ENCODE measurements at places on chromosomes 2 and 18.

DNA sequence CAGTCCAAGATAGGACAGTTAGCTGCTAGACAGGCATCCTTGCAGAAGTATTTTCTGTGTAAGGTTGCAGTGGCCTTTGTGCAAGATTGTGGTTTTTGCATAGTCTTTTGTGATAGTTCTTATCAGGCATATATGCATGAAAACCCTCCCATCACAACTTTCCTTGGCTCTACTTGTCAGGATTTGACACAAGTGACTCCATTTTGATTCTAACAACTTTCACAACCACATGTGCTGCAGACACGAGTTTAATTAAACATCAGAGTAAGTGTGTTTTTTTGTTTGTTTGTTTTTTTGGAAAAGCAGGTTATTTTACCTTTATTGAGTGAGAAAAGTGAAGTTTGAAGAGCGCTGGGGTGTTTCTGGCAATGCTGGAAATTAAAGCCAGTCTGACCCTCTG is 902.0 kb upstream of the GCFC2 start:
- DNase-seq, result no peak

- DNase-seq, result no peak
Observed at GRCh38 chr18:13551841-13552733, 174.3 kb downstream of the FAM210A start.

DNA sequence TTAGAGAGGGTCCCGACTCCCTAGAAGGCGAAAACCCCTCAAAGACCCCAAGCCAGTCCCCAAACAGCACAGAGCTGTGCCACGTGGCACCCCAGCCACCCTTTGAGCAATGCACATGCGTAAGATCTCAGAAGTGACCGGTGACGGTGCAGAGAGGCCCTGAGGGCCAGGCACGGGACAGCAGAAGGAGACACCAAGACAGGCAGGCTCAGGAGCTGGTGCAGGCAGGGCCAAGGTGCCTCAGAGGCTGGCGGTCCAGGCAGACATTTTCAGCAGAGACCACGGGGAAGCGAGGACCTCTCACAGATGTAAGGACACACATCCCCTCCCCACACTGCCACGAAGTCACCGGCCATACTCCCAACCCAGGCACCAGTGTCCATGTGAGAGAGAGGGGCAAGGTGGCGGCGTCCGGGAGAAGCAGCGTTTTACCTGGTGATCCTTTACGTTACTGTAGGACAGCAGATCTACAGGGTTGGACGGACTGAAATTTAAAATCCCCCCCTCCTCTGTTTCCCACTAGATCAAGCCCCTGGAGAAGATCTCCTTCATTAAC is 2.0 kb upstream of the RAB17 start:
- no peak for DNase-seq

DNA sequence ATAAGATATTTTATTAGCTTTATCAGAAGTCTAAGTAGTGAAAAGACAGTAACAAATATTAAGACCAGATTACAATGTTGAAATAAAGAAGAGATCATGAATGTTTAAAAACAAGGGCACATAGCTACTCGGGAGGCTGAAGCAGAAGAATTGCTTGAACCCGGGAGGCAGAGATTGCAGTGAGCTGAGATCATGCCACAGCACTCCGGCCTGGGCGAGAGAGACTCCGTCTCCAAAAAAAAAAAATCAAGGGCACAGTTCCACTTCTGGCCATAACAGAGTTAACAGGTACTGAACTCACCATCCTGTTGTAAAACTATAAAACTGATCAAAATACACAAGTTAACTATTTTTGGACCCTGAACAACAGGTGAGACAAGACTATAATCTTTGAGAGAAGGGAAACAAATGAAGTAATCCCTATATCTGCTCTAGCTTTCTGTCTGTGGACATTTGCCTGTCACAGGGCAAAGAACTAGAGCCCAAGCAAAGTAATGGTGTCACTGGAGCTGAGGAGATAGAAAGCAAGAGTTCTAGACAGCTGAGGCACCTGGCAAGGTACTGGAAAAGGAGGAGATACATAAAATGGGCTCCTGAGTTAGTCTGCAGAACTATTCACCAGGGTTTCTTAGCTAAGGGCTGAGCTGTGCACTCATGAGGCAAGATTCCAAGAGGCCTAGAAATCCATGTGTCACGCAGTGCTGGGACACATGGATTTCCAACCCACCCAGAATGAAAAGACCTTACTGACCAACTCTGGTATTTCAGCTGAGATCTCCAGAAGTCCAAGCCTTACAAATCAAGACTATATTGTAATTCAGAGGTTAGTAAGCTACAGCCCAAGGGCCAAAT is 15.2 kb downstream of the MMADHC start:
- DNase-seq, result no peak

DNA sequence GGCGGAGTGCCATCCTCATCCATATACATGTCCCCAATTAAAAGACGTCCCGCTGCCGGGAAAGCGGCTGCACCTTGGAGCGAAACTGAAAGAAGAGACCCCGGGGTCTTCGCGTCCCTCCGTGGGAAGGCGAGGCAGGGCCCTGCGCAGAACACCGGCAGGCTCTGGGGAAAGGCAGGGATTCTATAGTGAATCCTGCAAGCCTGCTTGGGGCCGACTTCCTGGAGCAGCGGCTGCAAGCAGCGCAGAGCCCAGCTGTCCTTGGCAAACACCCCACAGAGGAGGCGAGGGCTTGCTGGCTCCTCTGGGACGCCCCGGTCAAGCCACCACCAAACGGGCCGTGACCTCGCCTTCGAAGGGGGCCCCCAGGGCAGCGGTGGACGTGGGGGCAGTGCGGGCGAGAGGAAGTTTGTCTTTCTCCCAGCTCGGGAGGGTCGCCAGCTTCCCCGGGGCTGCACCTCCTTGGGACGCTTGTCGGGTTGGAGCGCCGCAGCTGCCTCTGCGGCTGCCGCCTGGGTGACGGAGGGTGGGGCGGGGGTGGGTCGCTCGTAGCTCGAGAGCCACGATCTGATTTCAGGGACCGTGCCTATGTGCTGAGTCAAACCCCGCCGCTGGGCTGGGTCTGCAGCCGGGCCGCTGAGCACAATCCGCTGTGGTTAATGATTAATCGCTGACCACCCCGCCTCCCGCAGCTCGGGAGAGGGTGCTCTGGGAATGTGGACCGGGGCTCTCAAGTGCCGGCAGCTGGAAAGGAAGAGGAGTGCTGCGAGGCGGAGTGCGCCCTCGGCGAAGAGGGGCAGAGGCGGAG is 486 bp upstream of the GPR39 start:
- peak; percentile 93 for DNase-seq

- DNase-seq, result no peak
Observed at GRCh38 chr2:98883780-98884211, 52.2 kb downstream of the CRACDL start.

- peak; percentile 51 for DNase-seq
Observed at GRCh38 chr18:32530947-32531651, 60.4 kb upstream of the GAREM1 start.

DNA sequence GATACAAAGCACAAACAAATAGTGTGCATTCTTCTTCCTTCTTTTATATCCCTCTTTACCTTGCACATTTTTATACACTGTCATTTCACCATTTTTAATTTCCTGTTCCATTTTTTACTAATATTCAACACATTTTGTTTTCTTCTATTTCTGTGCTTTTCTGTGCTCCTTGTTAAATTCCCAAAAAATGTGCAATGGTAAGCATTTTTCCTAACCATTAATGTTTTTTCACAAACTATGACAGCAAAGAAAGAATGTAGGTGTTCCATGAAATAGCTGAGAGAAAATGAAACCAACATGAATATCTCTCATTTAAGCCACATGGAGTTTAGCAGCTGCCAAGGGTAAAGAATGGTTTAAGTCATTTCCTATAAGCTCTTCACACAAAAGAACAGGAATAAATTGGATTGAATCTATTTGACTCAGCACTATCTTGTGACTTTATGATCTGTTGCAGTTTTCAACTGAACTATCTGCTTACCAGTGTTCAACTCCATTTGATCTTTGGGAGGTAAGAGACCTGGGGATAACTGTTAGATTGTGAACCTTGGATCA is 145.7 kb upstream of the CDH19 start:
- no peak for DNase-seq

GRCh38 chr2:172467382-172467781 is 40.0 kb downstream of the ITGA6 start:
- peak; percentile 26 for DNase-seq

GRCh38 chr2:225170162-225170561 is 127.9 kb upstream of the DOCK10 start:
- no peak for DNase-seq

GRCh38 chr2:105242286-105242993 is 897 bp downstream of the GPR45 start:
- DNase-seq, result no peak

DNA sequence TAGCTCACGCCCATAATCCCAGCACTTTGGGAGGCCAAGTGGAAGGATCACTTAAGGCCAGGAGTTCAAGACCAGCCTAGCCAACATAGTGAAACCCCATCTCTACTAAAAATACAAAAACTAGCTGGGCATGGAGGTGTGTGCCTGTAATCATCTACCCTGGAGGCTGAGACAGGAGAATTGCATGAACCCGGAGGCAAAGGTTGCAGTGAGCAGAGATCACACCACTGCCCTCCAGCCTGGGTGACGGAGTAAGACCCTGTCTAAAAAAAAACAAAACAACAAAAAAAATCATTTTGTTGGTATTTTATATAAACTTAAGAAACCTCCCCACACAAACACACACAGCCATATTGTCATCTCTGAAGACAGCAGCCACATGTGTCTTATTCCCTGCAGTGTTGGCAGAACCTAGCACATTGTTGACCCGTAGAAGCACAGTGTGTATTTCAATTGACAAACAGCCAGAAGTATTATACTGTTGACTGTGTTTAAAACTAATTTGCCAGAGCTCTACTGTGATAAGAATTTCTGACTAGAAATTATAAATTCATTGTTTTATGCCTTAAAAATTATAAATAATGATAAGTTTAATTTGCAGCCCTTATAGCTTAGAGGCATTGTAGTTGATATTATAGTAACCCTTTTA is 68.1 kb downstream of the DNAJC10 start:
- DNase-seq, result no peak

DNA sequence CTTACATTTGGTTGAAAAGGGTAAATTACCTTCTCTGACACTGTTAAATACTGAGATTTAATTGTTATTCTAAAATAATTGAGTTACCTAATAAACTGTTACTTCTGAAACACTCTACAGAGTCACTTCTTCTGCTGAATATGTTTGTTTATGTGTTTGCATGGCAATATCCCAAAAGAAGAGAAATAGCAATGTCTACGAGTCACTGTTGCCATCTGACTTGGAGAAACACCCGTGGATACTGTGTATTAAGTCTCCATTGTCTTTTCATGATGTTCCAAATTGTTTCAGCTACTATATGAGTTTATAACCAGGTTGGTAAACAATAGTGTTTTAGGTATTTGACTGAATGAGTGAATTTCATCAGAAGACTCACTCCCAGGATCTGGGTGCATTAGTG is 754.2 kb upstream of the ID2 start:
- DNase-seq, result no peak

GRCh38 chr18:7370375-7370774 is 139.5 kb downstream of the LRRC30 start:
- no peak for DNase-seq

- DNase-seq, result no peak
Observed at GRCh38 chr18:52636536-52636935, 296.5 kb downstream of the DCC start.

DNA sequence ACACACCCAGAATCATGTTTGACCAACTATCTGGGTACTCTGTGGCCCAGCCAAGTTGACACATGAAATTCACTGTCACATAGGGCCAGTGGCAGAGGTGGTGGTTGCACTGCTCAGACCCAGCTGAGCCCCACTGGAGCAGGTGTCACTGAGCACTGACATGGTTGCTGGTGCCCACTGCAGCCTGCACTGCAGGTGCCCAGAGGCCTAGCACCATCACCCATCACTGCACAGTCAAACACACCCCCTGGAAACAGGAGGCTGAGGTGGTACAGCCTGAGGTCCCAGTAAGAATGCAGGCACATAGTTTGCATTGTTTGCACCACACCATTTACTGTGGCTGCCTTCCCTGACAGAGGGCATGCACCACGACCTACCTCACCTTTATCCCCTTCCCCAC is 278.7 kb upstream of the MGAT5 start:
- no peak for DNase-seq

GRCh38 chr18:51321696-51322095 is 124.2 kb upstream of the MEX3C start:
- peak; percentile 56 for DNase-seq

GRCh38 chr18:63306819-63307550 is 12.6 kb downstream of the BCL2 start:
- DNase-seq, result no peak

DNA sequence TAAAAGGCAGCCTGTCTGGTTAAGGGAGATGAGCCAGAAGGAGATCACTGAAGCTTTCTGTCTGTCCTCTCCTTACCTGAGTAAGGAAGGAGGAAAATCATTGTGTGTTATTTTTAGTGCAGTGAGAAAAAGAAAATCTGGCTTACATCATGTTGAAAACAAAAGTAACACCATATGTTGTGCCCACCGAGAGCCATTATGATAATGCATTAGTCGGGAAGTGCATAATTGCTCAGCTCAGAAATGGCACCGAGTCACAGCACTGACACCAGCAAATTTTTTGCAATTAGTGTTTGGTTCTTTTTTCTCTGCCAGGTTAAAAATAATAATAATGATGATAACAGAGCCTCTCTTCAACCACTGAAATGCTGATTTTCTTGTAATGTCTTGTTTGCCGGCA is 46.6 kb downstream of the HNMT start:
- no peak for DNase-seq

GRCh38 chr2:12009323-12009905 is 263.0 kb downstream of the LPIN1 start:
- DNase-seq, result no peak

Measured in fibroblast of pulmonary artery (primary cell).